Hippocampal formation (tissue), 2 donors: ENCODE measurements at places on chromosomes 6 and 20.

- no peak for DNase-seq
Observed at GRCh38 chr6:148653138-148653776, 93.6 kb upstream of the UST start.

DNA sequence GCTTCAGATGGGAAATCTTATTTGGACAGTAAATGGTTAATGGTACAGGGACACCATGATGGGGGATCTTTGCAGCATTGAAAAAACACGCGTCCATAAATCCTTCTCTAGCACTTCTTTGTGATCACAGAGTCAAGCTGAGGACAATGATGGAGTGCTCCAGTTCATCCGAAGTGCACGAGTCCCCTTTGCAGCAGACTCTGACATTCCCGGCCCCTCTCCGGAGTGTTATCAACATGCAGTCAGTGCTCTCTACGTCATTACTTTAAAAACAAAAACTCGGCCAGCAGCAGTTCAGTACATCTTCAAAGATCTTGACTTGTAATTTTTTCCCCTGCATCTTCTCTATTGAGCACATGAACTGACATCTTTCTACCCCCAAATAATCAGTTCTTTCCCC, 185.5 kb upstream of the AKAP12 start:
- DNase-seq: no peak

DNA sequence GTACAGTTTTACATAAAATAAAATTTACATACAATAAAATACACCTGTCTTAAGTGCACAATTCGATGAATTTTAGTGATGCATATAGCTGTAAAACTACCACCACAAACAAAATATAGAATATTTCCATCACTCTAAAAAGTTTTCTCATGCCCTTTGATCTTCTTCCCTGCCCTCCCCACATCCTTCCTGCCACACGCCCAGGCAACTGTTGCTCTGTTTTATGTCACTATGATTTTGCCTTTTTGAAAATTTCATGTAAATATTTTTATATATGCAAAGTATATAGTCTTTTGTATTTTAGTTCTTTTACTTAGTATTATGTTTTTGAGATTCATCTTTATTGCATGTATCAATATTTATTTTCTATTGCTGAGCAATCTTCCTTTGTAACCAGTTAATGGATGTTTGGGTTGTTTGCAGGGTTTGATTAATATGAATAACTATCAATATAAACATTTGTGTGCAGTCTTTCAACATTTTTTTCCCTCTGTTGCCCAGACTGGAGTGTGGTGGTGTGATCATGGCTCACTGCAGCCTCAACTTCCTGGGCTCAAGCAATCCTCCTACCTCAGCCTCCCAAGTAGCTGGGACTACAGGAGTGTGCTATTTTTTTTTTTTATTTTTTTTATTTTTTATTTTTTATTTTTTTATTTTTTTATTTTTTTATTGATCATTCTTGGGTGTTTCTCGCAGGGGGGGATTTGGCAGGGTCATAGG, 23.8 kb upstream of the SAMHD1 start:
- no peak for DNase-seq

DNA sequence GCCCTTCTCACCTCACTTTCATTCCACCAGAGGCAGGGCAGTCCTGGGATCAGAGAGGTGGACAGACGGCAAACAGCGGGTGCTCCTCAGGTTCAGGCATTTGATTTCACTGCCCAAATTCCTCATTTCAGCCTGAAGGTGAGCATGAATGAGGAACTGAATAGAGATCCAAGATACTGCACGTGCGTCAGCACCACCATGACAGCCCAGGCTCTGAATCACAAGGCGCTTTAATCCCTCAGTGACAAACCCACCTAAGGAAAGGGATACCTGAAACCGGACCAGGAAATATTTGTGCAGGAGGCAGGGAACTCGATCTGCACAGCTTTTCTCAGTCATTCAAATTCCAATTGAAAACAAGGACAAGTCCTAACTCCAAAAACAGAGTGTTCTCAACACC, 174.8 kb upstream of the HEY2 start:
- no peak for DNase-seq
